NCI-H69 (cell line): ENCODE measurements at places on chromosomes 3 and 15.

- peak; percentile 24 for DNase-seq
These were observed 47.4 kb upstream of the VGLL4 start for GRCh38 chr3:11690863-11691766.

GRCh38 chr15:101201411-101202174, 50.3 kb downstream of the CHSY1 start:
- DNase-seq, result peak; percentile 43

- no peak for DNase-seq
These were observed 257.6 kb downstream of the SLC9A9 start for GRCh38 chr3:143590660-143591059.

GRCh38 chr3:52794612-52795099, at the start of gene ITIH3:
Gene ITIH3 (plus strand): TSS chr3:52794796. CDS start chr3:52794804, 8 bp downstream.
- no peak for DNase-seq

DNA sequence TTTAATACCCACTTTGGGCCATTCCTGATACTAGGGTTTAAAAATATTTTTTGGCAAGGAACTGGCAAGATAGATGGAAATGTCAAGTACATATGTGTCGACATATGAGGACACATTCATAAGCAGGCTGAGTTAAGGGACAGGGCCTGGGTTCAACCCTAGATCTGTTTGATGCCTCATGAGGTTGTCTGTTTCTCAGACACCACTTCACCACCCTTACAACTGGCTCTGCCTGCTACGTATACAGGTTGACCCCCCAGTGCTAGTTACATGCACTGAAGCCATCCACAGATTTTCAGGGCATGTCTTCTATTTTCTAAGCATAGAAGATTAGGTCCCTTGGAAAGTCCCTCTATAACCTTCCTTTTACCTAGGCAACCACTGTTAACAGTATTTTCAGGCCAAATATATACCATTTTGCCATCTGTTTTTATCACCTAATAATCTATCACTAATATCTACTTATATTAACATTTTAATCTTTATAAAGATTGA, 296.7 kb downstream of the PLCL2 start:
- no peak for DNase-seq

DNA sequence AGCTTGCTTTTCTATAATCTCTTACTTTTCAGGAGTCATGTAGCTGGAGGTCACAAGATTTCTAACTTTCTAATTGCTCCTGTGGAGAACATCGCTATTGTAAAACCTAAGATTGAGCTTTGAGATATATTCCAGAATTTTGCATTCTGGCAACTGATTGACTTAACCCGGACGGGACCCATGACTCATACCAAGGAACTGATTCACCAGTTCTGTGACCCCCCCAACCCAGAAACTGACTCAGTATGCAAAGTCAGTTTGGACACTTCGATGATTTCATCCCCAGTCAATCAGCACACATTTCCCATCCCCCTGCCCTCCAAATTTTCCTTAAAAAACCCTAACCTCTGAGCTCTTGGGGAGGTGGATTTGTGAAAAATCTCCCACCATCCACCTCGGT, 396.5 kb upstream of the GBE1 start:
- DNase-seq, result no peak

- DNase-seq, result no peak
These were observed 75.8 kb downstream of the RPL39L start for GRCh38 chr3:187063286-187064121.

DNA sequence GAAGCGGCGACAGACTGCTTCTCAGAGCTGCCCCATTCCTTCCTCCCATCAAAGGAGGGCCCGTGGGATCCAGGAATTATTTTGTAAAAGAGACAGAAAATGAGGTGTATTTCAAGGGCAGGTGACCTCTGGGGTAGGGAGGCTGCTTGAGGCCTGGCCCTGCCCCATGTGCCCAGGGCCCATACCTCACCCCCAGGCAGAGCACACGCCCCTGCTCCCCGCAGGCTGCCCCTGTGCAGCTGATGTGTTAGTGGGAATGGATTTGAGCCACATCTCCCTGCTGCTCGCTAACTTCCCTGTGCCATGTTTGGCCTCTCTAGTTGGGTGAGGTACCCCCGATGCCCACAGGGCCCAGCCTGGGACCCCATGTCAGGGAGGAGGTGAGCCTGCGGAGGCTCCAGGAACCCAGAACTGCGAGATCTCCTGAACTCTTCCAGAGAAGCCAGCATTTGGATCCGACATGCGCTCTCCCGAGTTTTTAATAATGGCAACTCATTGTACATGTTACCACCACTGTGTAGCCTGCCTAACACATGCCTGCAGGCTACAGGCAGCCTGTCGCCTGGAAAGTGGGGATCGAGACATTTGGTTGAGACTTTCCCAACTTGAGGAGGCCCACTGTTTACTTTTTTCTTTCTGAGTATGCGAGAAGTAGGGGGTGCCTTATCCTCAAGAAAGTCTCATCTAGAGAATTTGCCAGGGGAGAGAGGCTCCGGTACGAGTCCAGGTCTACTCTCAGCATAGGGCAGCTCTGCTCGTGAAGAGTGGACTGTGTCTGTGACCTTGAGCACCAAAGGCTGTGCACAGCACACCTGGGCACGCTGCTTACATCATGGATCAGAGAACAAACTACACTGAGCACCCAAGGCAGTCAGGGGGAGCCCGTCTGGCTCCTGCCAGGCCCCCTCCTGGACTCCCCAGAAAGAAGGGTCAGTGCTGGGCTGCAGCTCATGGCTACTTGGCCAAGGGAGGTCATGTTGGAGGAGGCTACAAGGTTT, 36.1 kb downstream of the PCSK6 start:
- DNase-seq, result no peak

DNA sequence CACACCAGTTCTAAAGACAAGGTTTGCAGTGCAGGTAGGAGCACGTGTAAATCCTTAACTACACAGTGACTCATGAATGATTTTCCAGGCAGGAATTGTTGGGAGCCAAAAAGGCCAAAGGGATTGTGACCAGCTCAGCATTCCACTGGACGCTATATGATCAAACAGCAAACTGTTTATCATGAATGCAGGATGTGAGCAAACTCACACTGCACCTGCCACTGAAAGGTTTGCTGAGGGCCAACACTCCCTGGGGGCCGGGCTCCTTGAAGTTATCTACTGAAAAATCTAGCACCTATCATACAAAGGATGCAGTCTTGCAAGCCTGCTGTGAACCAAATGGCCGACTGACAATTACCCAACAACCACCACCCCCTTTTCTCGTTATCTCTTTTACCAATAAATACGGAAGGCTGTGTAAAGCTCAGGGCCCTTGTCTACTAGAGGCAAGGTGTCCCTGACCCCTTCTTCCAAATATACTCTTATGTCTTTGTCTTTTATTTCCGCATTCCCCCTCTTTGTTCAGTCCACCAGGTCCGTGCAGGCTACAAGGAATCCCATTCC, 11.5 kb upstream of the DNASE1L3 start:
- DNase-seq, result no peak

- no peak for DNase-seq
These were observed 99.7 kb downstream of the ADCY5 start for GRCh38 chr3:123349201-123349535.

- peak; percentile 66 for DNase-seq
These were observed 113.4 kb downstream of the ETFA start for GRCh38 chr15:76197703-76198455.

GRCh38 chr15:100873029-100873677, 6.5 kb upstream of the ALDH1A3 start:
- peak; percentile 73 for DNase-seq

DNA sequence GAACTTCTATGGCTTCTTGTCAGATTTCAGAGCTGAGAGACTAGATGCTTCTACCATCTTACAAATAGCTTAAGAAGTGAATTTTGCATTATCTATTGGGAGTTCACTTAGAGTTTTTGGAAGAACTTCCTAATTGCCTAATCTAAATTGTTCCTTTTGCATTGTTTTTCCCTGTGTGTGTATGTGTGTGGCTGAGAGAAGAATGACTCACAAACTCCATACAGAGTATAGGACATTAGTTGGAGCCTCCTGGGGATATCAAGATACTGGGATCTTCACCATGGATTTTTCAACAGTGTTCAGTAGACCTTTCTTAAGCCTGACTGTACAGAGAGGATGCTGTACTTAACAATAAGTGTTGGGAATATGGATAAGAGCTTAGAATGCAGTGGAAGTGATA, 10.9 kb downstream of the TLNRD1 start:
- DNase-seq, result no peak

DNA sequence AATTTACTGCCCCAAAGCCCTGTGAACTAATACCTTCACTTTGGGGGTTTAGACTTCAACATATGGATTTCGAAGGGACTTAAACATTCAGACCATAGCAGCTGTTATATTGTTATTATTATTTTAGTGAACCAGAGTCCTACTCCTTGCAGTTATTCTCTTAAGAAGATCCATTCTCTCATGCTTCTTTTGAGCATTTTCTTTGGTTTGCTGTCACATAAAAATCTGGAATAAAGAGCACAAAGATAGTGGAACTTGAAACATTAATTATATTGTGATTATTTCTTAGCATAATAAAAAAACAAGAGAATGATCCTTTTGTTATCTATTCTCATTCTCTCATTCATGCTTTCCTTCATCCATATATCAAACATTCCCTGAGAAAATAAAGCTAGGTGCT, 166.4 kb upstream of the GBE1 start:
- no peak for DNase-seq

GRCh38 chr15:62306851-62307504, 141.9 kb upstream of the C2CD4B start:
- peak; percentile 89 for DNase-seq

GRCh38 chr15:49168016-49168415, 2.0 kb upstream of the GALK2 start:
- DNase-seq, result no peak
